ENCODE measurements at places on chromosomes 16 and 17.

- no peak for DNase-seq
Observed at GRCh38 chr17:80463784-80464400, 12.5 kb downstream of the NPTX1 start.

GRCh38 chr17:21285164-21286065 is 904 bp downstream of the MAP2K3 start:
- no peak for DNase-seq

DNA sequence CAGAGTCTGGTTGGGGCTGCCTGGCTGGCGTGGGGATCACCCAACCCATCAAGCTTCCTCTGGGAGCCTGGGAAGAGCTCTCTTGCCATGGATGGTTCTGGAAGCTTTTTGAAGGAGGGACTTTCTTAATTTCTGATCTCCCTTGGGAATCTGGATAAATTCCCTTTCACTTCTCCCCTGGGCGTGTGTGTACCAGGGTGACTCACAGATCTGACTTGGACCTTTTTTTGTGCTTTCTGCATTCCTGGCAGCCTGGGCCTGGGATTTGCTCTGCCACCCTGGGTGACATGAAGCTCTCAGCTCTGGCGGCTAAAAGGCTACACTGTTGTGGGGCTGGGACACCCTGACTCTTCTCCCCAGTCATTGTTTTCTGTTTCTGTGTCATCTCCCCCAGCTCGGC is 70.1 kb downstream of the ABCC1 start:
- DNase-seq, result no peak

DNA sequence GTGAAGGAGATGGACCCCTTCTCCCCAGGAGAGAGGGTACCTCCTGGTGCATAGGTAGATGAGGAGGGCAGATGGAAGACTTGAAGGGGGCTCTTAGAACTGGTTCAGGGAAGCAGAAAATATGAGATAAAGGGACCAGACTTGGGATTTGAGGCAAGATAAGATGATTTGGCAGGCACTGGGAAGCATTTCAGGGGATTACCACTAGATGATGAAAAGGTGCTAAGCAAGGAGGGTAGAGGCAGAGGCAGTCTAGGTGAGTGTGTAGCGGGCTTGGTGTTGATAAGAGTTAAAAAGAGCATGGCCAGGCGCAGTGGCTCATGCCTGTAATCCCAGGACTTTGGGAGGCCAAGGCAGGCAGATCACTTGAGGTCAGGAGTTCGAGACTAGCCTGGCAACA is 14.4 kb downstream of the SLC9A5 start:
- no peak for DNase-seq

GRCh38 chr17:48228720-48229119 is 121.2 kb downstream of the SNX11 start:
- no peak for DNase-seq

DNA sequence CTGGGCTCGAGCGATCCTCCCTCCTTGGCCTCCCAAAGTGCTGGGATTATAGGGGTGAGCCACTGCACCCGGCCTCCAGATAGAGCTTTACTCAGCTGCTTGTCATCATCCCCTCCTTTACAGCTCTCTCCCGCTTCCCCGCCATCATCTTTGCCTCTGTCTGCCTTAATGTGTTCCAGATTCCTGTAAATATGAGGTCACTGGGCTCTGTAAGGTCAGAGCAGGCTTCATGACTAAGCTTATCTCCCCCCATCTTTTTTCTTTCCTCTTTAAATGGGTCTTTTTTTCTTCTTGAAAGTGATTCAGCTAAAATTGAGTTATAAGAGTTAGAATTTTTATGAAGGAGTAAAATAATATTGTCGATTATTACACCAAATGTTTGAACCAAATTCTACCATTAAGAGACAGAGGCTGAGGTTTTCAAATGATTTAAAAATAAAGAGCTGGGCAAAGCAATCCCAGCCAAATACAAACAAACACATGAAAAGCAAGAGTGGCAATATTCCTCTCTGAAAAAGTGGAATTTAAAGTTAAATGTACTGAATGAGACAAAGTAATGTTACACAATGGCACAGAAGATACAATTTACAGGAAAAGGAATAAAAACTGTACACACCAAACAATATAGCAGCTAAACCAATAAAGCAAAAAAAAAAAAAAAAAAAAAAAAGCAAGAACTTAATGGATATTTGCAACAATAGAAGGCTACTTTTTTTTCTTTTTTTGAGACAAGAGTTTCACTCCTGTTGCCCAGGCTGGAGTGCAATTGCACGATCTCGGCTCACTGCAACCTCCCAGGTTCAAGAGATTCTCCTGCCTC is 62.1 kb downstream of the CRISPLD2 start:
- DNase-seq, result peak; percentile 95

- no peak for DNase-seq
Observed at GRCh38 chr16:79997257-79997656, 396.7 kb upstream of the MAF start.

DNA sequence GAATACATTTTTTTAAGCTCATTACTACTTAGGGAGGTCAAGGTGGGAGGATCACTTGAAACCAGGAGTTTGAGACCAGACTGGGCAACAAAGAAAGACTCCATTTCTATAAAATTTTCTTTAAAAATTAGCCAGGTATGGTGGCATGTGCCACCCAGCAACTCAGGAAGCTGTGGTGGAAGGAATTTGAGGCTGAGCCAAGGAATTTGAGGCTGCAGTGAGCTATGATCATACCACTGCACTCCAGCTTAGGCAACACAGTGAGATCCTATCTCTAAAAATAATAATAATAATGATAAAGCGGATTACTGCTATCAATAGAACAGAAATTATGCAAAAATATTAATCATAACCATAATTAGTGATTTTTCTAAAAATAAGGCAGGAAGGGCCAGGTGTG is 170.3 kb downstream of the COPRS start:
- DNase-seq, result no peak

- DNase-seq, result no peak
Observed at GRCh38 chr16:74296104-74296431, 546 bp upstream of the PSMD7 start.

- DNase-seq, result no peak
Observed at GRCh38 chr17:78110363-78111015, 18.1 kb downstream of the TMC6 start.

DNA sequence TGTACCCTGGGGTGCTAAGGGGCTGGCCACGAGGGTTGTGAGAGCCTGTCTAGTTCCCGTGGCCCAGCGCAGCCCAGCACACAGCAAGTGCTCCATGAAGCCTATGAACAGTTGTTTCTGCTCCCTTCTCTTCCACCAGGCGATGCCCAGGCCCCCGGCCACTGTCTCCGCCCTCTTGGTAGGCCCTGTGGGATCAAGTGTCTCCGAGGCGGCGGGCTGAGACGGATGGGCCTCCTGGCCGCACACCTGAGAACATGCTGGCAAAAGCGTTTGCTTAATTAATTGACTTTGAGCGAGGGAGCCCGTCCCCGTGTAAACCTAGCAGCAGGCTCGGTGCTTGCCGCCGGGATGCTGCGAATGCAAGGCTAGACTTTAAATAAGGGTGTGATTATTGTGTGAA is 129.7 kb upstream of the GSE1 start:
- no peak for DNase-seq

GRCh38 chr17:49922095-49922494 is 46.9 kb upstream of the DLX4 start:
- DNase-seq, result no peak

All from stromal cell of bone marrow (primary cell).